GM23248 (cell line): ENCODE measurements at places on chromosomes 11 and 22. TPM values are rescaled to one million over a fixed set of nuclear protein-coding genes. Genes with fewer than 3 reads are reported as not detected.

GRCh38 chr11:30553521-30554110, 32.5 kb downstream of the MPPED2 start:
- DNase-seq, result no peak

- no peak for DNase-seq
Observed at GRCh38 chr11:20934516-20934915, 265.1 kb downstream of the NELL1 start.

DNA sequence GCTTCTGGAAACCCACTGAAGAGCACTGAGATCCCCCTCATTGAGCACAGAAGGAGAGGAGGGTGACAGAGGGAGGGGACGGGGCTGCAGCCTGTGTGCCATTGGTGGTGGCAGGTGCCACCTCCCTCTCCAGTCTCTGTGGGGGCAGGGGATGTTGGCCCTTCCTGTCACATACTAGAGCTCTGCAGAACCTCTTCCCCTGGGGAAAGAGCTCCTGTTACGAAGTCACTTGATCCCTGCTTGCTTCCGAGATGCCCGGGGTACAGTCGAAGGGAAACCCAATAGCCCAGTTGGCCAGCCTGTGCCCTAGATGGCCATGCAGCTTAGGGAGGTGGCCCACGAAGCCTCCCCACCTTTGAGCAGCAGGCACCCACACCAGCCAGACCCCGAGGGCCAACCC, 29.4 kb downstream of the DAGLA start:
- no peak for DNase-seq

- DNase-seq, result no peak
Observed at GRCh38 chr11:120642196-120642894, 130.8 kb downstream of the GRIK4 start.

- no peak for DNase-seq
Observed at GRCh38 chr11:120142441-120143100, 4.7 kb upstream of the TRIM29 start.

DNA sequence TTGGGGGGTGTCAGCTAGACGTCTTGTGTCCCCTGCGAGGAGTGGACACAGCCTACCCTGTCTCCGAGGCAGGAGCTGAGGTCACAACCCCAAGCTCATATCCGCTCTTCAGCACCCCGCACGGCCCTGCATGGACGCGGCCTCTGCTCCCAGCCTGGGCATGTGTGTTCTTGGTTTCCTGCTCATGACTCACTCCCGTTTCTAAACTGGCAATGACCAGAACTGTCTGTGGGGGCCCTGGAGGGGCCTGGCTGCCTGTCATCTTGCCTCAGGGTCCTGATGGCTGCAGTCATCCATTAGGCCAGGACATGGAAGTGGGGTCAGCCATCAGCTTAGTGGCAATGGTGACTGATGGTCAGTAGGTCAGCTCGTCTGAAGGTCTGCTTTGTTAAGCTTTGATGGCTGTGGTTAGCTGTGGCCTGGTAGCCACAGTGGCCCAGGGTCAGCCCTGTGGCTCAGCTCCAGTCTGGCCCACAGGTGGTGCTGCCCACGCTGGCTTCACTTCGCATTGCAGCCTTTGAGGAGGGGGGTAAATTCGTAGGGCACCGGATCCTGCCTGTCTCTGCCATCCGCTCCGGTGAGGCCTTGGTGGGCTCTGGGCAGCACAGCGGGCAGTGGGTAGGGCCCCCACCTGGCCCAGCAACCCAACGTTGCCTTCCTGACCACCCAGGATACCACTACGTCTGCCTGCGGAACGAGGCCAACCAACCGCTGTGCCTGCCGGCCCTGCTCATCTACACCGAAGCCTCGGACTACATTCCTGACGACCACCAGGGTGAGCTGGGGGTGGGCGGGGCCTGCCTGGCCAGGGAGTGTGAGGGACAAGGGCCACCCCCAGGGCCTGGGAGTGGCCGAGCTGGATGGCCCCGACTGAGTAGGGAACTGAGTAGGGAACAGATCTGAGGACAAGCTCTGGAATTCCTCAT, 12.0 kb downstream of the PLCB3 start:
- DNase-seq, result peak; percentile 39

DNA sequence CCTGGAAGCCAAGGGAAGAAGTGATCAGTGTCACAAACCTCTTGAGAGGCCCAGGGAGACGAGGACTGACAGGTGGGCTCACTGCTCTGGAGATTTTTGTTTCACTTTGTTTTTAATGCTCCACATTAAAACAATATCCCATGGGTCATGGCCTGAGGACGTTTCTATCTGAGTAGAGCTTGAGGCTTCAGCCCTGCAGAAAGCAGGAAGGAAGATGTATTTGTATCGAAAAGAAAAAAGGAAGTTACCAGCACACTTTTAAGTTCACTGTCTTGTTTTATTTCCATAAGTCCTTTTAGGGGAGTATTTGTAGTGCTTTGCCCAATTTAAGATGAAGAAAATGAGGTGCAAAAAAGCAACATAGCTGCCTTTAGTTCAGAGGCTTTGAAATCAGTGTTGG, 191.1 kb downstream of the GRIK4 start:
- no peak for DNase-seq

DNA sequence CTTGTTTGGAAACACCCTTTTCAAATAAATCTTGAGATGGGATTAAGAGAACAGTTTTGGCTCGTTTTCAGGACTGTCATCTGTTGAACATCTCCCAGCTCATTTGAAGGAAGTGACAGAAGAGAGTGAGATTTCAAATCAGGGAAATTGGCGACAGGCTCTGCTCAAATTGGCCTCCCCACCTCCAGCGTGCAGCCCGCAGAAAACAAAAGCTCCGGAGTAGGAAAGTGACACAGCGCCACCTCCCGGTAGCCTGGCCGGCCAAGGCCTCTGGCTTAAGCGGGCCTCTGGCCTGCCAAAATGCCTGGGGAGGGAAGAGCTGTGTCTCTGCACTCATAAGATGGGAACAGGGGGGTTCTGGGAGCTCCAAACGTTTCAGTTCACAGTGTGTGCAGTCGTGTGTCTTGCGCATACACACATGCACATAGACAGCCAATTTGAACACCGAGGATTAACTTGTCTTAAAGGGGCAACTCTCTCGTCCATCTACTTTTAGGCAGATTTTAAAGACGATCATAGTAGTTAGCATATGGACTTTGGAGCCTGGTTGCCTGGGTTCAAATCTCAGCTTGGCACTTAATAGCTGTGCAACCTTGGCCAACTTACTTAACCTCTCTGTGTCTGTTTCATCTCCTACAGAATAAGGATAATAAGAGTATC, 132.7 kb upstream of the RCN1 start:
- DNase-seq, result peak; percentile 79

DNA sequence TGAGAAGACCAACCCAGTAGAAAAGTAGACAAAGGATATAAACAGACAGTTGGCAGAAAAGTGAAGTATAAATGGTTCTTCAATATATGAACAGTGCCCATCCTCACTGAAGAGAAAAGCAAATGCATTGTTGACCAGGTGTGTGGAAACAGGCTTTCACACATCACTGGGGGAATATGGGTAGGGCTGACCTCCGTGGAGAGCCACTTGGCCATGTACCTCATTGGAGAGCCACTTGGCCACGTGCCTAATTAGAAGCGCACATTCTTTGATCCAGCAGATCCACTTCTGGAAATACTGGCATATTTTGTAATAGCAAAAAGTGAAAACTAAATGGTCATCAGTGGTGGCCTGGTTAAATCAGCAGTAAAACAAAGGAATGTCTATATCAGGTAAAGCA, 43.2 kb downstream of the PPP6R3 start:
- no peak for DNase-seq

GRCh38 chr11:13110929-13111812, 102.1 kb downstream of the RASSF10 start:
- DNase-seq, result peak; percentile 64

DNA sequence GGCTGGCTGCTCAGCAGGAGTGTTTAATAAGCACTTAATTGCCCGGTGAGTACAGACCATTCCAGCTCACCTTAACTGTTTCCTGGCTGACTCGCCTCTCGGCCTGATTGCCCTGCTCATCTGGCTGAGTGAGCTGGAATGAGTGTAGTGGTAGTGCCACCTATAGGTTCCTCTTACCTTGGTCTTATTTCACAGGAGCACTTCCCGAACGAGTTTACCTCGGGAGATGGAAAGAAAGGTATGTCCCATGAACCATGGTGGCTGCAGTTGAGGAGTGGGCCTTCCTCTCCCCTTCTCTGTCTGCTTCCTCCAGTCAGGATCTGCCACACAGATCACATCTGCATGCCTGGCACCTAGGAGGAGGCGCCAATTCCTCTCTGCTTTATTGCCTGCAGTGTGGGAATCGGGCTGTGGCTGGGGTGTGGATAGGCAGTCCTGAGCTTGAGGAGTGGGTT, 26.7 kb downstream of the UPB1 start:
- peak; percentile 59 for DNase-seq

- DNase-seq, result no peak
Observed at GRCh38 chr11:80261776-80262175, 820.9 kb upstream of the TENM4 start.

DNA sequence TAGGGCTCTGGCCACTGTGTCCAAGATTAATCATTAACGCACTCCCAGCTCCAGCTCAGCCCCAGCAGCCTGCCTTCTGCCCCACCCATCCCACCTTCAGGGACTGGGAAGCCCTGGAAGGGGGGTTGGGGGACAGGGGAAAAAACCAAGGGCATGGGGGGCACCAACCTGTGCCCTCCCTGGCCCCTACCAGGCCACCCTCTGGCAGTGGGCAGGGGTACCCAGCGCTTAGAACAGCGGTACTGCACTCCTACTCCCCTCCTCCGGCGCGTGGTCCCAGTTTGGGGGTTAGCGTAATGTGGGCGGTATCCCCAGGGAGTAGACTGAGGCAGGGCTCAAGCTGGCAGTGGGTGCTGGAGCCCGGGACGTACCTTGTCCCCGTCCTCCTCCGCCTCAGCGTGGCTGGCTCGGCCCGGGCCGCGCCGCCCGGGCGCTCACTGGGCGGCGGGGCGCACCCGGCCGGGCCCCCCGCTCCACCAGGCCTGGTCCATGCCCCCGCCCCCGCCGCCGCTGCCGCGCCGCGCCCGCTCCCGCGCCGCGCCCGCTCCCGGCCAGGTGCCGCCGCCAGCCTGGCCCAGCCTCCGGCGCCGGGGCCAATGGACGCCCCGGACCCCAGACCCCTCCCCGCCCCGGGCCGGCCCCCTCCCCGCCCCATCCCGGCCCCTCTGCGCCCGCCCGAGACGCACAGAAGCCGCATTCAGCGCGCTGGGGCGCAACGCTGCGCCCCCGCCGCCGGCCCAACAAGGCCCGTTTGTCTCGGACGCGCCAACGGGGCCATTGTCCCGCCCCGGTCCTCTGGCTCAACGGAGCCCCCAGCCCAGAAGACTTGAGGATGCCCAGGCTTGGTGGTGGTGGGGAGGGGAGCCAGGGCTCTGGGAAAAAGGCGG, at the start of gene GAL3ST1:
Gene GAL3ST1, minus strand, starts transcription at position 571 of the 887 bp plus-strand sequence. CDS start 17,273 bp downstream, outside the sequence.
- peak; percentile 17 for DNase-seq

DNA sequence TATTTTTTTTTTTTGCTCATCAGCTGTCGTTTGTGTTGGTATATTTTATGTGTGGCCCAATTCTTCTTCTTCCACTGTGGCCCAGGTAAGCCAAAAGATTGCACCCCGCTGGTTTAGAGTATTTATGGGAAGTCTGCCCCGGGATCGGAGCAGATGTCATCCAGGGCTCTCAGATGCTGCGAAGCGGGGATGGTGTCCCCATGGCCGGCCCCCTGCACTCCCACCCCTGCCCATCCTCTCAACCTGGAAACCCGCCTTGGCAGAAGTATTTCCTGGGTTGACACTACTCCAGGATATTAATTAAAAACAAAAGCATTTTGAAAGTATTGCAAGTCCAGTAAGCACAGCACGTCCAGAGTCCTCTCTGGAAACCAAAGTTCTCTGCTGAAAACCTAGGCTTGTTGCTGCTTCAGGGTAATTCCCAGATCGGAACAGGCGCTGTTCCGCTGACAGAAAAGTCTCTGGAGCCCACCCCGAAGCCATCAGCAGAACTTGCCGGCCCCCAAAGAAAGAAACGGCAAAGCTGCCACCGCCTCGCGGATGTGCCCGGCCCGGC, 833 bp downstream of the SCUBE2 start:
- peak; percentile 10 for DNase-seq

DNA sequence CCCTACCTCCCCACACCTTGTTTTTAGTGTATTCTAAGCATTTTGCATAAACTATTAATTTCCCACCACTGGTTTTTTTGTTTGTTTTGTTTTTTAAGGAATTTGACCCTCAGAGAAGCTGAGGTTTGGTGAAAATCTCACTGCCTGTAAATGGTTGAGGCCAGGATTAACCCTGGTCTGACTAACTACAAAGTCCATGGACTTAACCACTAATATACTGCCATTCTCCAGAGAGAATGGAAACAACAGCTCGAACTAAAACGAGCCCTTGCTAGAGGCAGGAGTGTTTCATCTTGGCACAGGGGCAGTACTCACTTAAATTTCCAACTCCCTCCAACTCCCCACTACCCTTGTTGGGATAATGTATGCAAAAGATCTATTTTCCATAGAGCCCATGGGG, 3.0 kb downstream of the CTNND1 start:
- peak; percentile 29 for DNase-seq

DNA sequence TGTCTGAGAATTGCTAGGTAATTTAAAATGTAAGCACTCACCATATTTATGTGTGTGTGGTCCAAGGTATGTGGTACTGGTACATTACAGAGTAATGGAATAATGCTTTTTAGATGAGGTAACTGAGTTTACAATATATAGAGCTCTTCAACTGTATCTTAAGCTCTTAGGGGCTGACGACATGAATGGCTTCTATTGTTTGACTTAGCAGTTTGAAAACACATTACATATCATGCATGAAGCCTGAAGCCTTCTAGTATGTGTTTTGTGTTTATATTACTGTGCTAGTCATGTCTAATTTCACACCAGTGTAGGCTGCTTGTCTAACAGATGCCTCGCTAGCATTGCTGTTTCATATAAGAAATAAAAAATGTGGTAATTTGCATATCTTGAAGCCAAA, 37.2 kb downstream of the GAS2 start:
- DNase-seq, result no peak

DNA sequence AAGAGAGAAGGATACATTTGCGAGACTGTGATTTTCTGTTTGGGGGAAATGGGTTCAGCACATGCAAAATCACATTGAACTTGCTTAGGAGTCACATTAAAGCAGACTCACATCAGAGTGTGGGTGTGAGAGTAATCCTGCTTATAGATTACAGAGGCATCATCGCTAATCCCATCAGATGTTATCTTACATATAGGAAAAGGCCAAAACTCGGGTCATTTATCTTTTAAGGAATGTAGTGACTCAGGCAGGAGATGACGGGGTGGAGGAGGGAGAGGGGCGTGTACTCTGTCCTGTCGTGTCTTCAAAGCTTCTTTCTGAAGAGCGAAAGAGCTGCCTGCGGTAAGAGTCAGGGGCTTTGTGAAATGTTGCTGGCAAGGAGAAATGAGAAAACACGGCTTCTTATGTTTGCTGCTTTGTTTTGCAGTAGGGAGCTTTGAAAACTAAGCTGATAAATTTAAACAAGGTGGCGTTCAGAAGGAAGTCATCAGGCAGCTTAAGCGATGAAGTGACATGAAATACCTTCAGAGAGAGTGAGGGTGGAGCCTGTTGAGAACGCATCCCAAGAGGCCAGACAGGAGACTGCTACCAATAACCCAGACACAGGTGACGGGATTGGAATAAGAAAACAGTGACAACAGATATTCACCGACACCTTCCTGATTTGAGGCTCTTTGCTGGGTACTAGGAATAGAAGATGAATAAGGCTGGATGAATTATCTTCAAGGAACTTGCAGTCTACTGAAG, 2.2 kb upstream of the C11orf16 start:
- DNase-seq, result peak; percentile 88

- no peak for DNase-seq
Observed at GRCh38 chr22:20948989-20949388, 18.1 kb upstream of the AIFM3 start.

The ZDHHC5 gene
- 43.6 and 52.5 TPM in 2 replicates for total RNA-seq

The TMEM132A gene
- total RNA-seq, result 27.2 and 28.2 TPM in 2 replicates

The SPINDOC gene
- total RNA-seq, result 10.6 and 15.3 TPM in 2 replicates

The PHOX2A gene
- not detected in 2 replicates for total RNA-seq

The DENND6B gene
- total RNA-seq, result 3.3 and 5.7 TPM in 2 replicates

The CELF1 gene
- total RNA-seq, result 70.9 and 71.6 TPM in 2 replicates

The MYBPC3 gene
- not detected in 2 replicates for total RNA-seq

The INS gene
- total RNA-seq, result not detected in 2 replicates

The CACNA1I gene
- total RNA-seq, result not detected in 2 replicates

The DDI1 gene
- not detected in 2 replicates for total RNA-seq
